ENCODE measurements at places on chromosomes 3 and 15. TPM values are rescaled to one million over a fixed set of nuclear protein-coding genes. Genes with fewer than 3 reads are reported as not detected.

Gene FGD5
- 2.6 TPM for total RNA-seq

GRCh38 chr15:91127236-91127955 is 27.3 kb downstream of the SV2B start:
- no peak for DNase-seq

Gene MESP2
- total RNA-seq, result 1.2 TPM

DNA sequence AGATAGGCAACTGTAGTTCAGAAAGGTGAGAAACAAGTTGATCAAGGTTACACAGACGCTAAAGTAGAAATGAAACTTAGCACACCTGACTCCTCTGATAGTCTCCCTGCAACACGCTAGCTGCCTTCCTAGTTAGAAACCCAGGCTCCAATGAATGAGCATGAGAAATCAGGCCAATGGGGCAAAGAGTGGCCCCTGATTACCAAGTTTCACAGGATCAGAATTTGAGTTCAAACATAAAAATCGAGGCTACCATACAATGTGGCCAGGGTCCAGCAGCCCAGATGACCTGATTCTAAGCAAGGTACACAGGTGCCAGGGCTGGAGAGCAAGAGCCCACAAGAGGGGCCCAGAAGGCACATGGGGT is 7.7 kb downstream of the PLD1 start:
- no peak for DNase-seq

DNA sequence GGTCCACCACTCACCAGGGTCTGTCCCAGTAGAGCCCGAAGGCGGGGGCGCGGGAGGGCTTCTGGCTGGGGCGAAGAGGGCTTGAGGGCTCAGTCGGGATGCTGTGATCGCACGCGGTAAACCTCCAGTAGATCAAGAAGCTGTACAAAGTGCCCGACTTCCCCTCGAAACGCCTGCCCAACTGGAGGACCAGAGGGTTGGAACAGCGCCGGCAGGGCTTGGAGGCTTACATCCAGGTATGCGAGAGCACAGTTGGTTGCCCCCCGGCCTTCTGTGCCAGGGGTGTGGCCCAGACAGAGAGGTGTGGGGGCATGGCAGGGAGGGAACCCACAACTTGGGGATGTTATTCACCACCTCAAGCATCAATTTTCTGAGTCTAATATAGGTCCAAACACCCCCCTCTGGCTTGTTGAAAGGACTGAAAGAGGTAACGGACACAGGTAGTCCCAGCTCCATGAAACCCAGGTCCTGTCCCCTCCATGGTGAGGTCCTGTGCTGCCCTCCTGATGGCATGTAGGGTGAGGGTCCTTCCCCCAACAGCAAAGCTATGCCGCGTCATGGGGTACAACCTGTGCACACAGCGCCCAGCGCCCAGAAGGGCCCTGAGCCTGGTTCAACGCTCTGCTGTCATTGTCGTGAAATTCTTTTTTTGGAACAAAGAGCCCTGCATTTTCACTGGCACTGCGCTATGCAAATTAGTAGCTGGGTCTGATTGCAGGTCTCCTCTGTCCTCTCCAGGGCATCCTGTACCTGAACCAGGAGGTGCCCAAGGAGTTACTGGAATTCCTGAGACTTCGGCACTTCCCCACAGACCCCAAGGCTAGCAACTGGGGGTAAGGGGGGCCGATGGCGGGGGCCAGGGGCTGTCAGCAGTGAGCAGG is 1.2 kb downstream of the SNX22 start:
- no peak for DNase-seq

DNA sequence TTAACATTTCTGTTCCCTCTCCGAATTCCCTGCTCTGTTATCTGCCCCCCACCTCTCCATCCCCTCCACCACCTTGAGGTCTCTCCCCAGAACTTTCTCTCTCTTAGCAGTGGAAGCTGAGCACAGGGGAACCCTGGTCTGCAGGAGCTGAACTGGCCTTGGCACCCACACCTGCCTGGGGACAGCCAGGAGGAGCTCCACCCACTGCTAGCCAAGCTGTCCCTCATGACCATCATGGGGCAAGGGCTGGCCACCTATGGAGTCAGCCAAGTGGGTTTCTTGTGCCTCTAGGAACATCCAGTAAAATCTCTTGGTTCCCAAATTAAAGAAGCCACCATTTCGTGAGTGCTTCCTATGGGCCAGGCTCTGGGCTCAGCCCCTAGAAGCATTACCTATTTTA is 276.4 kb upstream of the TLE3 start:
- DNase-seq, result no peak

DNA sequence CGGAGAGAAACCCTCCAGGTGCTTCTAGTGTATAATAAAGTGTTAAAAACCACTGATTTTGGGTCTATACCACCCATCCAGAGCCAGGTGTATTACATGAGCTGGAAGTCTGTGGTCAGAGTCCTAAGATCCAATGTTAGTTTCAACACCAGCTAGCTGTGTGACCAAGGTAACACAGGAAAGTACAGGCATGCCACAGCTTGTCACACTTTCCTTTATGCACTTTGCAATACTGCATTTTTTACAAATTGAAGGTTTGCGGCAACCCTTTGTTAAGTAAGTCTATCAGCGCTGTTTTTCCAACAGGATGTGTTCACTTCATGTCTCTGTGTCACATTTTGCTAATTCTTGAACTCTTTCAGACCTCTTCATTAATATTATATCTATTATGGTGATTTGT is 201.3 kb upstream of the PRICKLE2 start:
- no peak for DNase-seq

DNA sequence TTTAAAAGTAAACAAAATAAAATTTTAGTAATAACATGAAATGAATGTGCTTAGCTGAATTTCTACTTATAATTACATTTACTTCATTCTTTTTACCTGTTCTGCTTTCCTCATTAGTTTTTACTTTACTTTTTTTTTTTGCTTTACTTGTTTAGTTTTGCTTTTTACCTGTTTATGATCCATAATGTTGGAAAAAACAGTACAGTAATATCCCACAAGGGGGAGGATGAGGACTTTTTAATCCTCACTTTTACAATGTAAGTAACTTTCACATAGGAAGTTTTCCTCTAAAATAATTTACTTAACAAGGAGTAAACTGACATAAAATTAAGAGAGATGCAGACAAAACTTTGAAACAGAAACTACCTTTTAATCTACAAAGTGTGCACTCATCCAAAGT is 268.7 kb downstream of the TBC1D5 start:
- DNase-seq, result no peak

DNA sequence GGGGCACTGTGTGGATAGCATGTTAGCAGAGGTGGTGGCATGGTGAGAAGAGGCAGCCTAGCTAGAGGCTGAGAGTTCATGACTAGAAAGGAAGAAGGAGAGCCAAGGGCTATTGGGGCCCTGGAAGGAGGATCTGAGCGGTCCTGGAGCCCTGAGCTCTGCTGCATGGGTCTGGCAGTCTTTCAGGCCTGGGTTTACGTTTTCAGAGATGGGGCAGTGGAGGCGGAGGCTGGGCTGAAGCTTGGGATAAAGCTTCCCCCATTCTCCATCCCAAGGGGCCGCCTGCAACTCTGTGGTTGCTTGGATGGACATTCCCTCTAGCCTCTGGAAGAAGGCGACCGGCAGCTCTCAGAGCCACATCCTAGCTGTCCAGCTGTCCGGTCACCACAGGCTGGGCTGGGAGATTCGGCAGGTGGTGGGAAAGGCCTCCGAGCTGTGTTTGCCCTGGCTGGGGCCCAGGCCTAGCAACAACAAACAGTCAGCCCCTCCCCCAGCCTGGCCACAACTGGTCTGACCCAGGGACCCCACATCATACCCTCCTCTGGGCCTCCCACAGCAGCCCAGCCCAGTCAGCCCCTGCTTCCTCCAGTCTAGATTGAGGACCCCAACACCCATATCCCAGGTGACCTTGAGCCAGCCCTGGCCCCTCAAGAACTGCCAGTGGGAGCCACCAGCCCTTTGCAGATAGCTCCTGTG is 1.8 kb upstream of the SLC38A3 start:
- no peak for DNase-seq

GRCh38 chr3:52041118-52041731 is 15.1 kb downstream of the DUSP7 start:
- peak; percentile 37 for DNase-seq

GRCh38 chr3:76198086-76198485 is 412.7 kb upstream of the ZNF717 start:
- DNase-seq, result no peak

DNA sequence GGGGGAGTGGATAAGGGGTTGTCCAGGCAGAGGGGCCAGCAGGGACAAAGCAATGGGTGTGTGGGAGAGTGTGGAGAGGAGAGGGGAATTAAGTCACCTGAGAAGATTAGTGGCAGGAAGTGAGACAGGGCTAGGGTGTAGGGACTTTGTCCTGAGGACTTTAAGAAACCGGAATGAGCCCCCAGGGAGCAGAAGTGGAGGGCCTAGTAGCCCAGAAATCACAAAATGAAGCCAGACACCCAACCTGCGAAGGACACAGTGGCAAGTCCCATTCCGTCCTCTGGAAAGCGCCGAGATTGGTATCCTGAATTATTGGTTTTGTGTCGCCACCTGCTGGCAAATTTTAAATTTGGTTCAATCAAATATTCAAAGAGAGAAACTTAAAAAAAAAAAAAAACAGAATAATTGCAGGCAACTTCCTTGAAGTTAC is 78.0 kb upstream of the SLC25A36 start:
- peak; percentile 82 for DNase-seq

- no peak for DNase-seq
Measured at GRCh38 chr3:177345973-177346503, 148.8 kb upstream of the TBL1XR1 start.

Gene SLMAP
- 44.5 TPM for total RNA-seq

DNA sequence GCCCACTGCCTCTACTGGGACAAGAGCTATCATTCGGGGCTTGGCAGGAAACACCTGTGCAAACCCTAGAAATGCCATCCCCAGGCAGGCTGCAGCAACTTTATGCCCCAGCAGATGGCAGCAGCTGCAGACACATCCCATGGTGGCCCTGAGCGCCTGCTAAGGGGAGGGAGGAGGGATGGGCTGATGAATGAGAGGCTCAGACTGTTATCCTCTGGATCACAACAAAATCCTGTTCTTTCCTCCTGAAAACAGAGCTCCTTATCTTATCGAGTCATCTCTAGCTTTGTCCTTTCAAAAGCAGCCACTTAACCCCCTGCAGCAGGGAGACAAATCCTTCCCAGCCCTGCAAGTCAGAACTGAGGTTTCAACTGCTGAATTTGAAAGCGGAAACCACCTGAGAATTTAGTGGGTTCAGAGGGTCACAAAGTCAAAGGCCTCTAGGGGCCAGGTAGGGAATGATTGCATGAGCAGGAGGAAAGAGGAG is 90.6 kb upstream of the PROK2 start:
- DNase-seq, result peak; percentile 89

DNA sequence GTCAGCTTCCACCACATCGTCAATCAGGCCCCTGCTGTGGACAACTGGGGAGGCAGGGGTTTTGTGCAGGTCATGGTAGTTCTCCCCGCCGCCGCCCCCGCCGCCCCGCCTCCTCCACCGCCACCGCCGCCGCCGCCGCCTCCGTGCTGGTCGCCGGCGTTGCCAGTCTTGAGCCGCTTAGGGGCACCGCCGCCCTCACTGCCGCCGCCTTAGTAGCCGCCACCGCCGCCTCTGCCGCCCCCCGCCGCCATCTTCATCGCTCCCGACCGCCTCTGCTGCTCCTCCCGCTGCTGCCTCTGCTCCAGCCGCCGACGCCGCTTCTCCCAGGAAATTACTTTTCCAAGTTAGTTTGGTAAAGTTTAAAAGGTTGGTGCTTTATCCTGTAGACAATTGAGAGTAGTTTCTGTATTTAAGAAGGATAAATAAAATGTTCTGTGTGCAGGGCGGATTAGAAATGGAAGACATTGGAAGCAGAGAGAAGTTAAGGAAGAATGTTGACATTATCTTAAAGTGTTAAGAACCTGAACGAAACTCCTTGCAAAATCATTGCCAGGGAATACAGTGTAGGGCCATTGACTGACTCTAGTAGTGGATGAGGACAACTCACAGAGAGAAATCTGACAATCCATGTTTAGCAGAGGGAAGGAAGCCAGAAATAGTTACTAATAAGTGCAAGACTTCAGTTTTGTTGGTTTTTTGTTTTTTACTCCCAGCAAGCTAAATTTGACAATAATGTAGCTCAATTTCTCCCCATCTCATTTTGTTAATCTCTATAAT is 53.0 kb upstream of the GOLGA8A start:
- peak; percentile 10 for DNase-seq

Gene UCN2
- total RNA-seq, result 0.08 TPM

DNA sequence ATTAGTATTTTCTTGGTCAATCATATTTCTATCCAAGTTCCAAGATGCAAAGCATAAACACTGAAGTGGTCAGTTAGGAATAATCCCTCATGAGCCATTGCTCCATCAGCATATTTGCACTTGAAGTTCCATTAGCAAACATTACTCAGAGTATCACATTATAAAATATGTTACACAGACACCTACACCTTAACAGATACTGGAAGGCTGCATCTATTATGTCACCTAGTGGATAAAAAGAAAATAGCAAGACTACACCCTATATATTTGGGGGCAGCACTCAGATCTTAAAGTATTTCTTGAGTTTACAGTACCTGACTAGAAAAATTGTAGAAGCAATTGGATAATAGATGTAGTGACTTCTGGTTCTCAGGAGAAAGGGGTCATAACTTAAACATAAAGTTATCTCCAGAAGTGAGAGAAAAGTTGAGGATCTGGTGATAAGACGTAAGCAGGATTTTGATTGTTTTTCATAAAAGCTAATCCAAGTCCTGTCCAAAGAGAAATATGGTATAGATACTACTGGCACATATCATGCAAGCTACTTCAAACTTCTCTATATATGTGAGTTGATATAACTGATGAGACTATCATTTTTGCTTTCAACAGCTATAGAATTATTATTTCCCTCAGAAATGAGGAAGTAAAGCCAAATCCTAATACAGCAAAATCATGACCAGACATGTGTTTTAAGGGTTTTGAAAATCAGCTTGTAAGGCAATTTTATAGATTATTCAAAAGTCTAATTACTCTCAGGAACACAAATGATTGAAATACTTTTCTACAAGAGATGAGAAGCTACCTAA is 422.2 kb downstream of the GBE1 start:
- DNase-seq, result peak; percentile 16

Gene CTXN2
- not detected for total RNA-seq

Gene MAP6D1
- not detected for total RNA-seq

Gene NGRN
- total RNA-seq, result 65.9 TPM

DNA sequence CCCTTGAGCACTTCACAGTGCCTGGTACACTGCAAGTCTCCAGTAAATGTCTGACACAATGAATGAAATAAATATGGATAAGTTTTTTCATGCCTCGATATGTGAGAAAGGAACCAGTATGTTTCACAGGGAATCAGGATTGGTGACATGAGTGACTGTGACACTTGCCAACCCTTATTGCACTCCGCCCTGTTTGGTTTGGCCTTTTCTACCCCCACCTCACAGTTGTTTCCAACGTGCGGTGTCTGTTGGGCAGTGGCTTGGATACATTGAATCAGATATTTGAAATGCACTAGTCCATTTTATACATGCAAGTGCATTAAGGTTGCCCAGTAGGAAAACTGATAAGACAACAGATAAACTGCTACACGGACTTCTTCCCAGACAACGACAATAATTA is 2.0 kb downstream of the NPHP3 start:
- DNase-seq, result no peak

Gene NR1I2
- total RNA-seq, result 7.0 TPM

GRCh38 chr15:70100474-70101341 is 3.0 kb upstream of the TLE3 start:
- DNase-seq, result peak; percentile 79

- DNase-seq, result peak; percentile 45
Measured at GRCh38 chr3:111277226-111277625, 205.6 kb downstream of the NECTIN3 start.

Gene PIERCE2
- total RNA-seq, result 2.6 TPM

Gene ZBED2
- total RNA-seq, result 0.50 TPM

GRCh38 chr3:48935530-48935929 is 16.9 kb downstream of the ARIH2 start:
- DNase-seq, result no peak

Gene PRTG
- 10.8 TPM for total RNA-seq

GRCh38 chr3:121895736-121896135 is 1.5 kb downstream of the SLC15A2 start:
- no peak for DNase-seq

Gene HTD2
- 4.5 TPM for total RNA-seq

Gene ALAS1
- total RNA-seq, result 81.8 TPM

Data from hepatocyte (in vitro differentiated cells).